ENCODE measurements at places on chromosomes 13 and 19. TPM values are rescaled to one million over a fixed set of nuclear protein-coding genes. Genes with fewer than 3 reads are reported as not detected.

- peaks cover 6% of the 10 kb centered on the region for H3K27me3 ChIP-seq
- H3K36me3 ChIP-seq, result no peaks in the 10 kb centered on the region
- no peak overlapping the region for H3K4me3 ChIP-seq
- DNase-seq, result no peak
- H3K4me1 ChIP-seq, result peaks cover 35% of the 10 kb centered on the region
These were observed 23.5 kb downstream of the RASA3 start for GRCh38 chr13:114108894-114109293.

DNA sequence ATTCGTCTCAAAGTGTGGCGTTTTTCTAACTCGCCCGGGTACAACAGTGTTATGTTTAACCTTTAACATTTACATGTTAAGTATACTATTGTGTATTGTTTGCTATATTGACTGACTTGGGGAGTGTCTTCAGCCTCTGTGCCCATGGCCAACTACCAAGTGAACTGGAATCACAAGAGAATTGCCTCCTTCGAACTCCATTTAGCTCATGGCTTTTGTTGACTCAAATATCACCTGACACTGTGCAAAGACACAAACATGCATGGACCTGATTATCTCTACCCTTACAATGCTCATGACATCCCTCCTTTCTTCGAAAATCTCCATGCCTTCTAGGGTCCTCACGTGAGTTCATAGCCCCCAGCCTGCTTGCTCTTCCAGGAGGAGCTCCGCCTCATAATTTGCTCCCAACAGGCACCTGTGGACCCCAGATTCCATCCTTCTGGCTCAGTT is 704 bp downstream of the ZNF814 start:
- H3K4me1 ChIP-seq, result peaks cover 22% of the 10 kb centered on the region
- no peaks in the 10 kb centered on the region for H3K27me3 ChIP-seq
- no peak for DNase-seq
- peak overlapping the region; percentile 85 for H3K27ac ChIP-seq
- H3K36me3 ChIP-seq, result peaks cover 52% of the 10 kb centered on the region

DNA sequence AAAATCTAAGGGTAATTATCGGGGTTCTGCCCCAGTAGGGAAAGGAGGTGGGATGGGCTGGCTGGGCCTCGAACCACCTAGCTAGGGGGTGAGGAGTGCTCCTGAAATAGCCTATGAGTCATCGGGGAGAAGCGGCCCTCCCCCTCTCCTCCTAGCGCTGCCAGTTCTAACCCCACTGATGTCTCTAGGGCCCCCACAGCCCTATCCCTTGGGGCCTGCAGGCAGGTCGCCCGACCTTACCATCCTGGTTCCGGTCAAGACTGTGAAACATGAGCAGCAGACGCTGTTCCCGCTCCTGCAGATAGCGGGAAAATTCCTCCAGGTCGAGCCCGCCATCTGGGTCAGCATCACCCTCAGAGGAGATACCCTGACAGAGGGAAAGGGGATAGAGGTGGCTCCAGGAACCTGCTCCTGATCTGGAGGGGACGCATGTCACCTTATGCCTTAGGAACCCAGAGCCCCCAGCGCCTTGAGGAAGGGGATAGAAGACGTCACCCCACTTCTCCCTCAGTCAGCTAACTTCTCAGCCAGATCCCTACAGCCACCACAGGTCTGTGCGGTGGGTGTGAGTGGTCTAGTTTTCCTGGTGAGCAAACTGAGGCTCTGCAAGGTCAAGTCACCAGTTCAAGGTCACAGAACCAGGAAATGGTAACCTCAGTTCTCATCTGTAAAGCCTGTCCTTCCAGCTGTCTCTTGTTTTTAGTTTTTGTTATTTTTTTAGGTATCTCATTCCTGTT is 1.5 kb downstream of the SLC25A23 start:
- H3K4me1 ChIP-seq, result peaks cover 14% of the 10 kb centered on the region
- peak overlapping the region; percentile 96 for H3K4me3 ChIP-seq
- H3K27ac ChIP-seq, result peak overlapping the region; percentile 96

DNA sequence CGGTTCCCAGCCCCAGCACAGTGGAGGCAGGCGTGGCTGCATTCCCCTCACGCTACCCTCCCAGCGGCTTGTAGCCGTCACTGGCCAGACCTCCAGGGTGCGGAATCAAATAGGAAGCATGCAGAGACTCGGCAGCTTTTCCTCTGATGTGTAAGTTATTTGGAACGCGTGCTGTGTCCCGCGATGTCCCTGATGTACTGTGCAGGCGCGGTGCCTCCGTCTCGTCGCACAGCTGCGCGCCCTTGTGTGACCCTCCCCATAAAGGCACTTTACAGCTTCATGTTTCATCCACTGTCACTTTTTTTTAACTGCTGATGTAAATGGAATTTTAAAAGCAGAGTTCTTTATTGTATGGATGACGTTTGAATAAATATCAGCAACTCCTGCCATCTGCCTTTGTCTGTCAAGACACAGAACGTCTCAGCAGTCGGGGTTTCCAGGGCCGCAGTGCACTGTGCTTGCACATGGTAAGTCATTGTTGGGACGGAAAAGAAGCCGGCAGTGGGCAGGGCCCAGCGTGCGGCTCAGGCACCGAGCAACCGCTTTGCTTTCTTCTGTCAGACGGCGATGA is 7.3 kb upstream of the F7 start:
- peak overlapping the region; percentile 96 for H3K27ac ChIP-seq
- peaks cover 11% of the 10 kb centered on the region for H3K4me1 ChIP-seq
- no peak for DNase-seq
- peaks cover 7% of the 10 kb centered on the region for H3K27me3 ChIP-seq
- H3K36me3 ChIP-seq, result peaks cover 3% of the 10 kb centered on the region
- peak overlapping the region; percentile 53 for H3K4me3 ChIP-seq

DNA sequence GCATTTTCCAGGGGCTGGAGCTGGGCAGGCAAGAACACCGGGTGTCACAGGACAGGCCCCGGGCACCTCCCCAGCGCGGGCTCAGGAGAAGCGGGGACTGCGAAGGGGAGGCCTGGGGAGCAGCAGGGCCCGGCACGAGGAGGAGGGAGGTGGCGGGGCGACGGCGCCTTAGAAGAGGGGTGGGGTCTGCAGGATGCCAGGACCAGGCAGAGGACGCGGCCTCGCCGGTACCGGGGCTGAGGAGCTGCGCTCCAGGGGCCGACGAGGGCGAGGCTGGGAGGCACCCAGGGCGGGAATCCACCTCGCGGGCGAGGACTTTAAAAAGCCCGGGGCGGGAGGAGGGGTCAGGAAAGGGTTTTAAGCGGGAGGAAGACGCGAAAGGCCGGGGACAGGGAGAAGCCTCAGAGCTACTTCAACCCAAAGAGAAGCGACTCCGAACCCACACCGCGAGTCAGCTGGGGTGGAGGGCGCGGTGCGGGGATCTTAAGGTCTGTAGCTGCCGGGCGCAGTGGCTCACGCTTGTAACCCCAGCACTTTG is 665 bp downstream of the ZNF347 start:
- no peaks in the 10 kb centered on the region for H3K27me3 ChIP-seq
- DNase-seq, result peak; percentile 70
- peak overlapping the region; percentile 57 for H3K27ac ChIP-seq
- H3K4me3 ChIP-seq, result peak overlapping the region; percentile 90

- peaks cover 43% of the 10 kb centered on the region for H3K4me1 ChIP-seq
- no peak overlapping the region for H3K27ac ChIP-seq
- DNase-seq, result no peak
These were observed 556 bp downstream of the TRIP10 start for GRCh38 chr19:6739883-6740588.

GRCh38 chr19:18098891-18099622 is 1.5 kb downstream of the MAST3 start:
- H3K27ac ChIP-seq, result peak overlapping the region; percentile 64
- H3K27me3 ChIP-seq, result peaks cover 47% of the 10 kb centered on the region
- H3K4me3 ChIP-seq, result no peak overlapping the region

ATP7B gene
- 27.7 TPM for total RNA-seq

TTYH1 gene
- total RNA-seq, result 50.7 TPM
